ENCODE measurements at places on chromosomes 3 and 15. TPM values are rescaled to one million over a fixed set of nuclear protein-coding genes. Genes with fewer than 3 reads are reported as not detected.

Gene GPR15
- total RNA-seq: 6.8 TPM

Gene ARIH2
- total RNA-seq: 180 TPM

Gene IQCF5
- total RNA-seq: not detected

Gene CCR1
- total RNA-seq: 22.6 TPM

Gene TMC3
- total RNA-seq: not detected

Gene SLC22A13
- total RNA-seq: 0.78 TPM

Gene EAF1
- 27.8 TPM for total RNA-seq

Gene CRYGS
- total RNA-seq: 3.2 TPM

Gene FBXW12
- total RNA-seq: not detected

Gene MLF1
- total RNA-seq: 0.83 TPM

Gene MKRN3
- 2.1 TPM for total RNA-seq

Gene CHRM5
- not detected for total RNA-seq

Gene RTP4
- 4.0 TPM for total RNA-seq

Gene TMEM212
- total RNA-seq: not detected

Gene PLA2G4E
- total RNA-seq: not detected

Gene AMIGO3
- total RNA-seq: not detected

Gene SNTN
- total RNA-seq: not detected

Gene WNT7A
- total RNA-seq: not detected

Gene ZBTB11
- total RNA-seq: 29.0 TPM

Gene BRPF1
- 45.9 TPM for total RNA-seq

Gene GPR62
- not detected for total RNA-seq

Gene KNG1
- total RNA-seq: not detected

Gene CLDN1
- 0.34 TPM for total RNA-seq

Gene SMCO1
- total RNA-seq: not detected

Gene PPM1L
- total RNA-seq: 2.7 TPM

Gene AADACL2
- total RNA-seq: not detected

Gene ILDR1
- total RNA-seq: 0.34 TPM

Gene DNAH12
- not detected for total RNA-seq

Gene CLPX
- 57.2 TPM for total RNA-seq

Gene RNF123
- total RNA-seq: 53.8 TPM

Gene PHLDB2
- total RNA-seq: 0.61 TPM

Gene KCNAB1
- total RNA-seq: not detected

Gene ANKRD63
- total RNA-seq: not detected

Gene PROS1
- total RNA-seq: 1.2 TPM

Gene PRTG
- not detected for total RNA-seq

Gene PSMD6
- total RNA-seq: 137 TPM

Gene DNAJB11
- total RNA-seq: 71.0 TPM

Gene TRH
- not detected for total RNA-seq

Gene XRN1
- total RNA-seq: 52.7 TPM

Gene FBXO40
- total RNA-seq: not detected

Gene REC114
- not detected for total RNA-seq

Gene TM6SF1
- 4.5 TPM for total RNA-seq

Gene ALDH1A3
- not detected for total RNA-seq

Gene PLCL2
- total RNA-seq: 14.9 TPM

Gene PLIN1
- total RNA-seq: not detected

Gene MITF
- 0.54 TPM for total RNA-seq

Gene TSC22D2
- total RNA-seq: 22.7 TPM

Gene LPP
- 38.2 TPM for total RNA-seq

Gene GOLGA8T
- total RNA-seq: not detected

Gene CPLX3
- 0.17 TPM for total RNA-seq
